AG04449 (cell line): ENCODE measurements at places on chromosomes 16 and 17.

- no peak for DNase-seq
Observed at GRCh38 chr17:64742326-64742725, 80.2 kb upstream of the SMURF2 start.

DNA sequence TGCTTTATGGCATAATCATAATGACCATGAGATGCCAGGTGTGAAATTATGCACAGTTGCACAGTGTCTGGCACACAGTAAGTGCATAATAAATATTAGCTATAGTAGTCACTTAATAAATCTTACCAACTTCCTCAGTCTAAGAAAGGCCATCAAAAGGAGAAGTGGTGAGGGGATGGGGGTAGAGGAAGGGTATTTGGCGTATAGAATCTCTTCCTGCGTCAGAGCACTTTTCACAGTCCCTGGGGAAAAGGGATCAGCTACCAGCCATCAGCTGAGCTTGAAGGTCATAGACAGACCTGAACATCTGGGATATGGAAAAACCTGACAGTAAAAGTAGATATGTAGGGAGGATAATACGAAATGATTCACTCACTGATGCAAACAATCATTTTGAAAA is 5.8 kb downstream of the CRHR1 start:
- DNase-seq = no peak

- DNase-seq = no peak
Observed at GRCh38 chr16:2091547-2092255, 43.9 kb downstream of the TSC2 start.

GRCh38 chr17:72985882-72986720 is 106.4 kb downstream of the SLC39A11 start:
- no peak for DNase-seq

GRCh38 chr16:12906271-12906670 is 4.9 kb downstream of the SHISA9 start:
- DNase-seq = no peak

- no peak for DNase-seq
Observed at GRCh38 chr17:4232168-4232813, 31.5 kb downstream of the ANKFY1 start.

- no peak for DNase-seq
Observed at GRCh38 chr17:45077643-45078042, 16.5 kb downstream of the NMT1 start.

GRCh38 chr16:78364556-78364880 is 265.1 kb downstream of the WWOX start:
- DNase-seq = no peak

DNA sequence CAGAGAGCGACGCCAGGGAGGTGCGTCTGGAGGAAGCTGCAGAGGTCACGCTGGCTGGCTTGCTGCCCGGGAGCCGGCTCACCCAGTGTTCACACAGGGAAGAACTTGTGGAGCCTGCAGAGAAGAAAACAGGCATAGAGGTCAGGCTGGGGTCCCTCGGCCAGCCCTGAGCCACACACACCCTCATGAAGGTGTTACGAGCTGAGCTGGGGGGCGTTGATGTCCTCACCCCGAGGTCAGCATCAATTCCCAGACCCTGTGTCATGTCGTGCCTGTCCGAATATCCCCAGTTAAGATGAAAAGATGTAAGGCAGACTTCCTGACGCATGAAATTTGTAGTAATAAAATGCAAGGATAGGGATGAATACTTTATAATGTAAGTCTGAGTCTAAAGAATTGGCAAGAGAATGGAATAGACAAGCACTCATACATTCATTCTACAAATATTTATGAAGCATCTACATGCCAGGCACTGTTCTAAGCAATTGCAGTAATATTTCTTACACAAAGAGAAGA is 77.1 kb downstream of the USP31 start:
- DNase-seq = no peak

DNA sequence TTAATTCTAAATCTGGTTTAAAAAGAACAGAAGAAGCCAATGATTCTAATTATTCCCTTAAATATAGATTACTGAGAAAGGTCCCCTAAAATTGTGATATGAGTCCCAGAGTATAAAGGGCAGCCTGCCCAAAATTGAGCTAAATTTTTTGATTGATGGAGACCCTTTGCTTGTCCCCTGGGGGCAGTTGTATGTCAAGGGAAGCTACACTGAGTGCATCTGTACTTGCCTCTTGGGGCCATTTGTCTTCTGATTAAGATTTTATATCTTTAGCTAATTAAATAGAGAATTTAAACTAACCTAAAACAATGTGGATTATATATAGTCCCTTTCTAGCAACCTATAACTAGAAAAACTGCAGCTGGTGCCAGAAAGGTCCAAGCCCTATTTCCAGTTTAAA is 12.6 kb downstream of the BLMH start:
- DNase-seq = no peak

- DNase-seq = no peak
Observed at GRCh38 chr17:29835435-29836351, 94.3 kb downstream of the SSH2 start.

- DNase-seq = no peak
Observed at GRCh38 chr17:51741458-51741857, 417.1 kb downstream of the CA10 start.

GRCh38 chr16:1550696-1551095 is 17.2 kb downstream of the TMEM204 start:
- no peak for DNase-seq

GRCh38 chr17:36747861-36748260 is 146.5 kb downstream of the MRM1 start:
- no peak for DNase-seq

GRCh38 chr17:58193641-58194255 is 1.2 kb downstream of the EPX start:
- DNase-seq = no peak

DNA sequence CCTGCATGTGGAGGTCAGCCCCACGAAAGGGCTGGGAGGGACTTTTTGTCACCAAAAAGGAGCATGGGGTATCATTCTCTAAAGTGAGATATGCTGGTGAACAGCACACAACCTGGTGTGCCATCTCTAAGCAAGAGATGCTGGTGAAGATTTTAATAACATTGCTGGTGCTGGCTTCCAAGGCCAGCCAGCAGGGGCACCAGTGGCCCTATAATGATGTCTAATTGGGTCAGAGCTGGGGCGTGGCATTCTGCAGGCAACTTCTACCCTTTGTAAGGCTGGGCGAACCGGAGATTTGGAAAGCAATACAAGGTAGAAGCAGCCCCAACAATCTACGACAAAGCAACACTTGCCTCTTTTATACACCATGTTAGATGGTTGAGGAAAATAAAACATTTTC is 16.8 kb downstream of the SDR42E1 start:
- DNase-seq = no peak
